Motor neuron (in vitro differentiated cells): ENCODE measurements at places on chromosomes 4 and X. TPM values are rescaled to one million over a fixed set of nuclear protein-coding genes. Genes with fewer than 3 reads are reported as not detected.

DNA sequence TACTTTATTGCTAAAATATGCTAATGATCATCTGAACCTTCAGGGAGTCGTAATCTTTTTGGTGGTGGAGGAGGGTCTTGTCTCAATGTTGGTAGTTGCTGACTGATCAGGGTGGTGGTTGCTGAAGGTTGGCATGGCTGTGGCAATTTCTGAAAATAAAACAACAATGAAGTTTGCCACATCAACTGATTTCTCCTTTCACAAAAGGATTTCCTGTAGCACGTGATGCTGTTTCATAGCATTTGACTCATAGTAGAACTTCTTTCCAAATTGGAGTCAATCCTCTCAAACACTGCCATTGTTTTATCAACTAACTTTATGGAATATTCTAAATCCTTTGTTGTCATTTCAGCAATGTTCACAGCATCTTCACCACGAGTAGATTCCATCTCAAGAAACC lies 19.3 kb downstream of the DDIT4L start:
- ATAC-seq: no peak

- ATAC-seq: no peak
Measured at GRCh38 chr4:94976371-94977011, 218.7 kb downstream of the BMPR1B start.

- no peak for ATAC-seq
Measured at GRCh38 chr4:110012917-110013316, 100.2 kb downstream of the EGF start.

GRCh38 chr4:38884254-38884653 lies 16.6 kb downstream of the FAM114A1 start:
- no peak for ATAC-seq

DNA sequence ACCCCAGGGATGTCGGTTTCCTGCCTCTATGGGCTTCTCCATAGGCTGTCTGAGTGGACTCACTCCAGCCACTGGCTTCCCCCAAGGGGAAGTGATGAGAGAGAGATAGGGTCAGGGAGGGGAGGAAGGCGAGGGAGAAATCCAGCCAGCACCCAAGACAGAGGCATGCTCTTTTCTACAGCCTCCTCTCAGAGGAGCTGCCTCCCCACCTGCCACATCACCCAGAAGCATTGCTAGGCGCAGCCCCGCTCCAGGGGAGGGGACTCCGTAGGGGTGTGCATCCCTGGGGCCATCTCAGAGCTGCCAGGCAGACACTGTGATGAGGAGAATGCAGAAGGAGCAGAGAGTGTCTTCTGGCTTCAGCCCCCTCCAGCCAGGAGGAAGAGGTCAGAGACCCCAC lies 109.5 kb upstream of the NKX1-1 start:
- no peak for ATAC-seq

GRCh38 chr4:155473420-155474095 lies 96.8 kb upstream of the MAP9 start:
- no peak for ATAC-seq

- no peak for ATAC-seq
Measured at GRCh38 chr4:151887816-151888180, 127.0 kb upstream of the GATB start.

- ATAC-seq: no peak
Measured at GRCh38 chrX:29231800-29232199, 644.6 kb downstream of the IL1RAPL1 start.

- ATAC-seq: peak; percentile 68
Measured at GRCh38 chrX:44785652-44786051, 58.2 kb upstream of the DUSP21 start.

GRCh38 chr4:187962926-187963325 lies 32.6 kb upstream of the ZFP42 start:
- no peak for ATAC-seq

DNA sequence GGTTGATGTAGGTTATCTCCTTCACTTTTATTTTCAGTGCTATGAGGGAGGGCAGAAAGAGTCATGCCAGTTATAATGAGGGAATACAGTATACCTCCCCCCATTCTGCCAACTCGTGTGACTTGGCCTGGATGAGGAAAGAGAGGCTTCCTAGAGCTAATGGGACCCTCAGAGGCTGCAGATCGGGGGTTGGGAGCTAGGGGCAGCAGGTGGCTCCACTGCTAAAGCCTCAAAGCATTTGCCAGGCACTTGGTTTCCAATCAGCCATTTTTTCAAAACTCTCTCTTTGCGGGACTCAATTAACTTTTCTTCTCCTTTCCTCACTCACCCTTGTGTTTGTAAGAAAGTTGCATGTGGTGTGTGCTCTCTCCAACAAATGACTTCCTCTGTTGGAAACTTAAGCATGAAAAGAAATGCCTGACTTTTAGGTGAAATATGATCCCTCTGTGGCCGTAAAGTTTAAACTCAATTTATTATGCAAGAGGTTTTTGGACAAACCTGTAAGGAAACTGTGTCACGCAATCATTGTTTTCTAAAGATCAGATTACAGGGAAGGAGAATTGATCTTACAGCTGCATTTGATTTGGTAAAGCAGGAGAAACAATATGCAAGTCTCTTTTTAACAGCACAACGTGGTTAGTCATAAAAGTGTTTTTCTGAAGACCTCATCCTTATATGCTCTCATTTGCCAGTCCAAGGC lies 7.0 kb downstream of the SFRP2 start:
- ATAC-seq: no peak

DNA sequence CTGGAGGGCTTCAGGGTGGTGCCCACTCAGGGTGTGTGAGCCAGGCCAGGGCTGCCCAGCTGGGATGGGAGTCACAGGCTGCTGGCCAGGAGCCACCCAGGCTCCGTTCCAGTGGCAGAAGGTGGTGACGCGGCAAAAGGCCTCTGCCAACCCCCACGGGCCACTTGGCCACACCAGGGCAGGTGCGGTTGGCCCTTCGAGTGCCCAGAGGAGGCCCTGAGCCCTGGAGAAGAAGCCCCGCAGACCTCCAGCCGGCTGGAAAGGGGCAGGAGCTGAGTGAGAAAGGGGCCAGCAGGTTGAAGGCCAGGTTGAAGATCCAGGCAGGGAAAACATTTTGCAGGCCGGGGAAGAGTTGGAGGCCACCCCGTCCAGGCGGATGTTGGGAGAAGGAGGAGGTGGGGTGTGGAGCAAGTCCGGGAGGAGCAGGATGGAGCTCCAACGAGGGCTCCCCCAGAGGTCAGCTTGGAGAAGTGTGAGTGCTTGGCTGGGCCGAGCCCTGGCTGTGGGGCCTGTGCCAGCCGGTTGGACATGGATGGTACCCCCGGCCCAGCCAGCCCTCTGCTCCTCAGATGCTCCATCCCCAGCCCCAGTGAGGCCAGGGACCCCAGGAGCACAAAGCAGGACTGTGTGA lies 2.8 kb upstream of the CPLX1 start:
- no peak for ATAC-seq

GRCh38 chr4:138875891-138876608 lies 139.5 kb upstream of the NOCT start:
- peak; percentile 40 for ATAC-seq

- no peak for ATAC-seq
Measured at GRCh38 chrX:25726539-25726938, 411.6 kb upstream of the MAGEB18 start.

DNA sequence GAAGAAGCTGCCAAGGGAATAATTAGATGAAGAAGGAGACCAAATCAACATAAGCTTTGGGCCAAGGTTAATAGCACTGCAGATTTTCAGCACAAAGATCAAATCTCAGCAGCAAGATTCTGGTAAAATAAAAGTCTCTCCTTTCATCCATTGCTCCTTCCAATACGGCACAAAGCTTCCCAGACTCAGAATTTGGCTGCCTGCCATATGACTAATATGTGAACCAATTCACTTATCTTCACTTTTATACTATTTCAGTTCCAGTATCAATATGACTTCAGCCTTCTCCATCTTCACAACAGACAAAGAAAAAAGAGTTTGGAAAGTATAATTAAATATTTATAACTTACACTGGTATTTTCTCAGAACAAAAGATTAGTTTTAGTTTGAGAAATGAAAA lies 978.3 kb upstream of the GRID2 start:
- ATAC-seq: no peak

GRCh38 chr4:125096662-125097061 lies 218.1 kb upstream of the FAT4 start:
- ATAC-seq: no peak

DNA sequence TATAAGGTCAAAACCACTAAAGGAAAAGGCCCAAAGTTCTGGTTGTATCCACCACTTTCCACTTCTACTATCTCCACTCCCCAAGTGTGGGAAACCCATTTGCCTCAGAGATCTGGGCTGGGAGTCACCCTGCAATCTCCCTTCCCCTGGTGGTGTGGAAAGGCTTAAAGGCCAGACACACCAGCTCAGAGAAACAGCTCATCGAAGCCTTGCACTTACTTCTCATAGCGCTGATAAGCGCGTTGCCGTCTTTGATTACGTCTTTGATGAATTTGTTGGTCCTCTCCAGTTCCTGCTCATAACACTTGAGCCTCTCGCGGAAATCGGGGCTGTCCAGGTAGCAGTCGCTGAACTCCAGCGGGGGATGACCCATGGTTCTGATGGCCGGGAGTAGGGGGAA lies 647 bp downstream of the OPHN1 start:
- ATAC-seq: no peak

DNA sequence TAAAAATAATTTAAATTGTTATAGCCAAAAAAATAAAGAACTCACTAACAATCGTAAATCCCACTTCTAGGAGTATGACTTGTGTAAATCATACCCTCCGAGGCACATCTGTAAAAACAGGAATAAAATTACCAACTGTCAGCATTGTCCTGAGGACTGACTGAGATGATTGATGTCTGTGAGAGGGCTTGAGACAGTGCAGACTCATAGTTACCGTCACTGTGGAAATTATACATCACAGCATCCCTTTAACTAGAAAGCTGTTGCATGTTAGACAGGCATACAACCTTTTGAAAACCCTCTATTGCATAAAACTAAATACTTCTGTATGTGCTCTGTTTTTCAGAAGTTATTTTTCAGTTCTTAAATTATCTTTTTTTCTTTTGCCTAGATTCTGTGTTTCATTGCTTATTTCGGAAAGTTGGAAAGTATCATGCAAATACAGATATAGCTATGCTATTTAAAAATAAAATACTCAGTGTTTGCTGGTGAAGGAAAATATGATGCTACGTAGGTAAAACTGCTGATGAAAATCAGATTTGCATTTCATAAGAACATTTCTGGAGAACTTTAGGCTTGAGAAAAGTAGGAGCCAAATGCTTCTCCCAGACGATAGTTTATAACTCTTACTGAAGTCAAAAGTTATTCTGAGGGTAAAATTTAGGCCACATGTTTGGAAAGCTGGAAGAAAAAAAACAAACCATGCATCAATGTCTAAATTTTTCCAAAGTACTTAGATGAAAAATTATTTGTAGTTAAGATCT lies 13.6 kb upstream of the RBPJ start:
- peak; percentile 63 for ATAC-seq

DNA sequence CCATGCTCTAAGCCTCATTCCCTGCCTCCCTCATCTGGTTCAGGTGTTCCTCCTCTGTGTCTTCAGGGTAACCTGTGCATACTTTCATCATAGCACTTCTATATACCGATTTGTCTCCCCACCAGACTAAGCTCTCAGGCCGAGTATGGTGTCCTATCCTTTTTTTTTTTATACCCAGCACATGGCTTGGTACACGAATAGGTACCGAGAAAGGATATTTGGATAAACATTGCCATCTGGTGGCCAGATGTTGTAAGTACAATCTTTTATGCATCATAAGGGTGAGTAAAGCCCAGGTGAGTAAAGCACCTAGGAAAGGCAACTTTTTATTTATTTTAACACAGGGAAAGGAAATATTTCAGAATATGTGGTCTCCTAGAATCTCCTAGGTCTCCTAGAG lies 68.4 kb downstream of the MID2 start:
- no peak for ATAC-seq

DNA sequence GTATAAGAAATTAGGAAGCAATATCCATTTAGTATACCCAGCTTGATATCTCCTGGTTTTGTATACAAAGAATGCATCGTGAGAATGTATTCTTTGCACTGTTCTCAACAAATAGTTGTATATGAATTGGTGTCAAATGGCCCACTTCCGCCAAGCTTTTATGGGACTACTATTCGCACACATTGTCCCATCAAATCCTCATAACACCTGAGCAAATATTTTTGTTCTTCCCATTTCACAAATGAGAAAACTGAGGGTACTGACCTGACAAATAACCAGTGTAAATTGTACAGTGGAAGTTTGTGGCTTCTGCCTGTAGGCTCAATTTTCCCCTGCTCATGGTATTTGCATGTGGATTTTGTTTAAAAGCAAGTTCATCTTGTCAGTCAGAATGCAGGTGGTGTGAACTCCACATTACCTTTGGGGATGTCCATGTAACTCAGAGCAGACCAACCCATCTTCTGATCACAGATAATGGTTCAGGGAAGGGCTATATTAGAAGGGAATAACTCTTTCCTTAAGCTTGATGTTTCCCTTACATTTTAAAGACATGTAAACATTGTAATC lies 51.5 kb upstream of the FAM241A start:
- ATAC-seq: no peak

- no peak for ATAC-seq
Measured at GRCh38 chr4:86493460-86493859, 100.7 kb upstream of the PTPN13 start.

DNA sequence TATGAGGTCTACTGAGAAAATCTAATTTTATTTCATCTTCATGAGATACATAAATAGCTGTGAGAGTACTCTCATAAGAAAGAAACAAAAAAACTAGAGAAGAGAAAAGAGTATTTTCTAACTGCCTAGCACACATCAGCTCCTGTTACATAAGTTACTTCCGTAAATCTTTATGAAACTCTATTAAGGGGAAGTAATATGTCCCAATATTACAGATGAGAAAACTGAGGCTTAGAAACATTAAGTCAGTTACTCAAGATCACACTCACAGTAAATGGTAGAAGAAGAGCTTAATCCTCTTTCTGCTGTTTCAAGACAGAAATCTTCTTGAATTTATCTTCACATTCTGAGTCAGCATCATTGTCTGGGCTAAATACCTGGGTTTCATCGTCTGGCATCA lies 164.1 kb downstream of the DTHD1 start:
- ATAC-seq: no peak

DNA sequence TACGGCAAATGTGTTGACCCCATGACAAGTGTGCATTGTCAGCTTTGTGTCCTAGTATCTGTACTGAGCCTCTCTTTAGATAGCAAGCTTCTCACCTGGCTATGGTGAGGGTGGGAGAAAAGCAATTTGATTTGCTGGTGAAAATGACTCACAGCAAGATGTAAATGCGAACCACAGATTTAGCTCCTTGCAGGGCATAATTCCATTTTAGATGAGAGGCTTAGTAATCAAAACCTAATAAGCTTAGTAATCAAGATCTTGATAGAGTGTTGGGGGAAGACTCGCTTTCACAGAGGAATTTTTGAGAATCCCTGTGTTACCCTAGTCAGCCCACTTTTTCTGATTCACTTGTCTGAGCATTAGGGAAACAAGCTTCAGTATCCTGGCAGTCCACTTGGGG lies 7.7 kb upstream of the OCIAD2 start:
- no peak for ATAC-seq

DNA sequence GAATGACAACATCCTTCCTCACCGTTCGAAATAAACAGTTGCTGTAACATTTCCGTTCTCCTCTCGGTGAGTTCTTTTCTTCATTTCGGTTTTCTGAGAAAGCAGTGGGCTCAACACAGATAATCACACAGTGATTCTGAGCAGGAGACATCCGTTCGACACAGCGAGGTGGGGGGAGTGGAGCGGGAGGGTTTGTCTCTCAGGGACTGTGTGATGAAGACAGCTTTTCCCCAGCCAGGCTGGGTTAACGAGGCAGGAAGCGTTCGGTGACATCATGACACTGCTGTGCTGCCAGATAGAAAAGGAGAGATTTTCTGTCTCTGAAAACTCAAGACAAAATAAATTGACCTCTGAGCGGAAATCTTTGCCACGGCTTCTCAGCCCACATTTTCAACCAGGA lies 119.3 kb downstream of the CRLF2 start:
- ATAC-seq: peak; percentile 51

The PTPN13 gene
- 18.2 and 25.3 TPM in 2 replicates for total RNA-seq

The SMIM10 gene
- total RNA-seq: 1.2 and 1.3 TPM in 2 replicates

The SFRP2 gene
- total RNA-seq: 233 and 237 TPM in 2 replicates

The SLC25A4 gene
- 35.1 and 38.3 TPM in 2 replicates for total RNA-seq
